ENCODE measurements at places on chromosomes 7 and 10.

- no peak for DNase-seq
Measured at GRCh38 chr7:121204537-121204936, 124.3 kb upstream of the WNT16 start.

- DNase-seq = no peak
Measured at GRCh38 chr7:1348096-1348822, 111.0 kb downstream of the MICALL2 start.

DNA sequence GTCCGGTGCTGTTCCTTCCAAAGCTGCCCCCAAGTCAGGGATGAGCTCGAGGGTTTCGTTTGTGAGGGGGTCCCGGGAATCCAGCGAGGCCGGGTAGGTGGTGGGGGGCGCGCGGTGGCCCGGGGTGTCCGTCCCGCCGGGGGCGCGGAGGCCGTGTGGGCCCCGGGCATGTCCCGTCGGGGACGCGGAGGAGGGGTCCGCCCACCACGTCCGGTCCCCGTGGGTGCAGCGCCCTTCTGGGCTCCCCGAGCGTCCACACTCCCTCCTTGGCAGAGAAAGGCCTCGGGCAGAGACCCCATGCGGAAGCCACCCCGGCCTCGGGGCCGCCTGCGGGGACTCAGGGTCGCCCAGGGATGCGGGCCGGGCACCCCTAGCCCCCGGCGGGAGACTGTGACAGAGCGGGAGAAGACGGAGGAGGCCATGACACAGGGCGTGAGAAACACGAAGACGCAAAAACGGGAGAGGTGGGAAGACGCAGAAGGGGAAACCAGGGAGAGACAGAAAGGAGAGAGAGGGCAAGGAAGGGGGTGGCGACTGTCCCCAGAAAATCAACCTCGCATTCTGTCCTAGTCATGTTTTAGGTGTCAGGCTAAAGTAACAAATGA lies 640 bp upstream of the ZNF425 start:
- peak; percentile 12 for DNase-seq

DNA sequence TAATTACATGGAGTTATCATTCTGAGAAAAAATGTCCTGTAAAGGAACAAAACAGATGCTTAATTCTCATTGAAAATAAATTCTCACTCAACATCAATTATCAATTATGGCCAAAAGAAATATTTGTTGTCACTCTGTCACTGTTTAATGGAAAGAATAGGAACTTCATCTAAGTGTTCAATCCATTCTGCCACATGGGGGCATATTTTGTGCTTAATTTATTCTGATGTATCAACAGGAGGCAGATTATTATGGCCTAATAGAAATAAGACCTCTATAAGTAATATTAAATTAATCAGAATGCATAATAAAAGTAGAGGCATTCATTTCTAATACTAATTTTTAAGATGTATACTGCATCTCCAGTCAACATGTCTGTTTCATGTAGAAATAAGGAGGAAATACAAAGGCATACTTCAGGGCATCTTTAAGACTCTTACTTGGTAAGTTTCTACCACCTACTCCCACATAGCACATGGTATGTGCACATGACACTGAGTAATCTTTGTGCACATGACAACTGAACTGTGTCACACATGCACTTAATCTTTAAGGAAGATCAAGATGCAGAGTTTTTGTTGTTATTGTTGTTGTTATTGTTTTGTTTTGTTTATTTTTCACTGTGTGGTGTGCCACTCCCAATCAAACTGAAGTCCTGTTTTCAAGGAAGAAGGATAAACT lies 420.4 kb upstream of the SEMA3A start:
- no peak for DNase-seq

- DNase-seq = no peak
Measured at GRCh38 chr7:90492250-90492649, 22.8 kb downstream of the PTTG1IP2 start.

DNA sequence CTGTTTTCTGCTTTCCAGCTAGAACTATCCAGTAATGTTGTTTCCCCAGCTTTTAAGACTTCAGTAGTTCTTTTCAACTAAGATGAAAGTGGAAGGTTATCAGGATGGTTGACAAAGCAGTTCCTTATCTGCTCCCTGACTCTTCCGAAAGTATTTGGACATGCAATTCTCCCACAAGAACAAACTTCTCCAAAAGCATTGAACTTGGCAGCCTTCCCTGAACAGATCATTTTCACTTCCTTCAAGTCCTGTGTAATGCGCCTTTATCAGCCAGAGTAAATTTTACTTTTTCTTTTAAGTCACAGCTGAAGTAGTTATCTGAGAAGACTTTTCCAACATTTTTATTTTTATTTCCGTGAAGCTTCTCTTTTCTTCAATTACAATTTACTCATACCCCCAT lies 39.7 kb downstream of the CDC14C start:
- no peak for DNase-seq

- no peak for DNase-seq
Measured at GRCh38 chr10:25902002-25902401, 32.0 kb upstream of the MYO3A start.

DNA sequence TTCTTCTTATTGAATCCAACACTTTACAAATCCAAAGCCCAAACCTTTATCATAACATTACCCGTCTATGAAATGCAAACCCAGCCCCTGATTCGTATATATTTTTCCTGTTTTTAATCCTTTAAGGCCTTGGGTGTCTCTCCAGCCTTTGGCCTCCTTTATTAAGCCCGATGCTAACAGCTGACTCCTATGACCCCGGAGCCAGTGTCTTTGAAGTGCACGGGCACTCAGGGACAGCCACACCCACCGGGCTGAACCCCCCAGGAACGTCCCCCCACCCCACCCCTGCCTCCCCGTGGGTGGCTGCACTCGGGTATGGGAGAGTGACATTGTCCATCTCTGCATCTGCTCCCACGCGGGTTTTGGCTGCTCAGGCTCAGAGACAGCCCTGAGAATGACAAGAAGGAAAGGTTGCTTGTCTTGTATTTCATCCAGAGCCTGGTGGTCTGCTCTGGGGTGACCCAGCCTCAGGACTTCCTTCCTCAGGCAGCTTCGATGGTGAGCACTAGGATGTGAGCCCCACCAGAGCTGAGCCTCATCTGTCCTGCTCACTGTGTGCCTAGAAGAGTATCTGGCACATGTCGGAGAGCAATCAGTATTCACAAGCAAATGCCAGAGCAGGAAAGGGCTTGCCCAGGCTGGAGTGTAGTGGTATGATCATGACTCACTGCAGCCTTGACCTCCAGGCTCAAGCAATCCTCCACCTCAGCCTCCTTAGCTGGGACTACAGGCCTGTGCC lies 210.4 kb downstream of the SKIDA1 start:
- DNase-seq = no peak
